Stimulated activated CD4-positive, alpha-beta T cell treated with anti-CD3 and anti-CD28 coated beads, Interleukin-4, amount 100 ng/mL, for 4 hours (primary cell): ENCODE measurements at places on chromosomes 11 and 22.

DNA sequence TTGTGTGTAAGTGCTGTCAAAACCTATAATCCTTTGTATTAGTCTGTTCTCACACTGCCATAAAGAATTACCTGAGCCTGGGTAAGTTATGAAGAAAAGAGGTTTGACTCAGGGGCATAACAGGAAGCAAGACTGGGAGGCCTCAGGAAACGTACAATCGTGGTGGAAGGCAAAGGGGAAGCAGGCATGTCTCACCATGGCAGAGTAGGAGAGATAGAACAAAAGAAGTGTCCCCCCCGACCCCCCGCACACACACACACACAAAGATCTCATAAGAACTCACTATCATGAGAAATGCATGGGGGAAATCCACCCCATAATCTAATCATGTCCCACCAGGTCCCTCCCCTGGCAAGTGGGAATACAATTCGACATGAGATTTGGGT lies 2.3 kb upstream of the USP28 start:
- DNase-seq, result no peak

DNA sequence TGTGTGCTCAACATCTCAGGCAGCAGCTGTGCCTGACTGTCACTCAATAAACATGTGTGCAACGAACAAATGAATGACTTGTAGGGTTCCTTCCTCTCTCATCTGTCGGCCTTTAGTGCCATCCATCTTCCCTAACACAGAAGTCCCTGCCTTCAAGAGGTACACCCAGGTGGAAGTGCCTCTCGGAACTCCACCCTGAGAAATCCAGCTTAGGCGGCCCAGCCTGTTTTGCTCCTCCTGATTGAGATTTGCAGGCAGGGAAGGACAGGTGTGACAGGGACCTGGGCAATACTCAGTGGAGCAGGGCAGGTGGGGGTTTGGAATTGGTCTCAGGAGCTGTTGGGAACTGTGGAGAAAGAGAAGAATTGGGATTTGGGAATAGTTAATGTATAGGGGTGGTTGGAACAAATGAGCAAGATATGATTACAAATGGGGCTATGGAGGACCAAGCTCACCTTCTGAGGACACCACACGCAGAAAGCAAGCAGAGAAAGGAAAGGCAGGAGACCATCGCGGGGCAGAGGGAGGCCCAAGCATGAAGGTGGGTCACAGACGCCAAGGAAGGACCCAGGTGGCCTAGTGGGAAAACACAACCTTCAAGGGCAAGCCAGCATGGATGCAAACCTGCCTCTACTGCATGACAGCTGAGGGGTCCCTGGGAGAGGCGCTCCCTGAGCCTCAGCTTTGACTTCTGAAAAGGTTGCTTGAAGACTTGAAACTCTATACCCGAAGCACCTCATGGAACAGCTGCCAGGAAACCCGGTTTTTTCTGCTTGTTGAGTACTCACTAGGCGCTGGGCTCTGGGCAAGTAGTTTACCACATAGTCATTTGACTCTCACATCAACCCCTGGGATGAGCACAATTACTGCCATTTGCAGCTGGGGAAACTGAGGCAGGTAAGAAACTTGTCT lies 40.9 kb upstream of the ANO1 start:
- no peak for DNase-seq

DNA sequence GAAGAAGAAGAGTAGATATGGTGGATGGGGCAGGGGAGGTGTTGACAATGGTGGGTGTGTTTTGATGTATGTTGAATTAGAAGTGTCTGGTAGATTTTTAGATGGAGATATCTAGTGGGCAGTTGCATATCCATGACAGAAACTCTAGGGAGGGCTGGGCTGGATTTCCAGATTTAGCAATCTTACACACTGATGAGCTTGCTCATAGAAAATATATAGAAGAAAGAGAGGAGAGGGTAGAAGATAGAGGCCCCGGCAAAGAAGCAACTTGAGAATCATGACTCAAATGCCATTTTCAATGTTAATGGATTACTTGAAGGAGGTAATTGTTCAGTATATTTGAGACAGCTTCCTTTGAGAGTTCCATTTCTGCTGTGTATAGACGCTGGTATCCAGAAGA lies 8.2 kb downstream of the REXO2 start:
- DNase-seq, result no peak

DNA sequence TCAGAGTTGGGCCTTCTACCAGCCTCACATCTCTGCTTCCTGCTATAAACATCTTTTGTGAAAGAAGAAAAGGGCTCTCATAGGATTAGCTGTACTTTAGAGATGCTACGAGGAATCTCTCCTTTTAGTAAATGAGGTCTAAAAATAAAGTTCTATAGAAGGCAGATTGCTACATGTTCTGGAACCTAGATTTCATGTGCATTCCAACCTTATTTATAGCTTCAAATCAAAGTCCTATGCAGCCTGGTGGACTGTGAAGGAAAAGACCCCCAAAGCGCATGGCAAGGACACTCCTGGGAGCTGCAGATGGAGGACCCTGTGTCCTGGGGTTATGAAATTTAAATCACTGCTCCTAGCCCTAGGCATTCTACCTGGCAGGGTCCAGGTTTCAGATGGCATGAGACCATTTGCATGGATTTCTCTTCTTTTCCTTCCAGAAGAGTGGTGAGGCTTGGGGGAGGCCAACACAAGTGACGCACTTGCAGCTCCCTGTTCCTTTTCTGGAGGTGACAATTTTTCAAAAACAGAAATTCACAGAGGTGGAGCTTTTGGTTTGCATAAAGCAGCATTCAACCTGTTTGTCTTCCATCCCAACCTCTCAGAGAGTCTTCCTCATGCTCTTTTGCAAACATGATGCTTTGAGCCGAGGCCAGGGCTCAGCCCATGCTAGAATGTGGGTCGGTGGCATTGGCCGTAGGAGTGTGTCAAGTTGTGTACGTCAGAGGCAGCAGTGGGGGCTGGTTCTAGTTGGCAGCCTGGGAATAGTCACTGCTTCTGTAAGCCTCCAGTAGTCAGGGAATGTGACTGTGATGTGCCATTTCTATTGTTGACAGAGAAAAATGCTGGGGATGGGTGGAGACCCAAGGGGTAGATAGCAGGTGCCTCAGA lies 6.3 kb downstream of the CRY2 start:
- no peak for DNase-seq

DNA sequence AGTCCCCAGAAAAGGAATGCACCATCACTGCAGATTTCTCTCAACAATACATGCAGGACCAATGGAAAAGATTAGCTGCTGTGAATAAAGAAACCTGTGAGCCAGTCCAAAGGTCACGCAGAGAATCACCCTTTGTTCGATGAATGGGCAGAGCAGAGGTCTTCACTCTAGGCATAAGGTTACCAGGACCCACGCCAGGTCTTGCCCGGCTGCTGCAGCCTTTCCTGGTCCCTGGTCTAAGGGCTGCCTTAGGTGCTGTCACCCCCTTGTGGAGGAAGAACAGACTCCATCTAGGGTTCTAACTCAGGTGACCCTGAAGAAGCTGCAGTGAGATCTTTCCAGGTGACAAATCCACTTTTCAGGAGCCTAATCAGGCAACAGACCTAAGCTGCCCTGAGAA lies 29.0 kb upstream of the NAP1L4 start:
- DNase-seq, result no peak

DNA sequence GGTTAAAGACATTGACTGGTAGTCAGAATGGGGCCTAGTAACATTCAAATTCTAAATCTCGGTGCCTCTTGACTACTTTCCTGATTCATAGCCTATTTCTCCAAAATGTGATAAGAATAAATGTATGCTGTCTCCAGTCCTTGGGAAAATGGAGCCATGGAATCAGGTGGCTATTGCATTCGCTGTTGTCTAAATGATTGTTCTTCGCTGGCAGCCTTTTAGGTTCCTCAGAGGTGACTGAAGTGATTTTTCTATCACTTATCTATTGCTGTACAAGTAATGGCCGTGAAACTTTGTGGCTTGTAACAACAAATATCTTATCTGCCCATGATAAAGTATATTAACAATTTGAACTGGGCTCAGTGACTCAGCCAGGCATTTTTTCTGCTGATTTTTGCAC lies 15.4 kb downstream of the SRPRA start:
- DNase-seq, result no peak

- DNase-seq, result no peak
Observed at GRCh38 chr11:121929581-121929980, 186.4 kb downstream of the BLID start.

- DNase-seq, result no peak
Observed at GRCh38 chr11:82176365-82176764, 557.3 kb downstream of the FAM181B start.

DNA sequence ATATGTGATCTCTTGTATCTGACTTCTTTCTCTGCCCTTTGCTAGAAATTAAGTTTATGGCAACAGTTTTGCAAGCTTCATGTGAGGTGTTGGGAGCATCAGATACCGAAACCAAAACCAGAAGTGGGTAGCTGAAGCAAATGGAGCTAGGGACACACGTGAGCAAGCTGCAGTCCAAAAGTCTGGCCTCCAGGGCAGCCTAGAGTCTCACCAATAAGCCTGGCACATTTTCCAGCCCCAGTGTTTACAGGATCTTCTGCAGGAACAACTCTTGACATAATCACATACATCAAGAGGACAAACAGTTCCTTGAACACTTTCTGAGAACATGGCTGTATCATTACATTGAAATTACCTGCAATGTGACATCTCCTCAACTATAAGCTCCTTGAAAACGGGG lies 114.1 kb downstream of the LARGE1 start:
- no peak for DNase-seq

DNA sequence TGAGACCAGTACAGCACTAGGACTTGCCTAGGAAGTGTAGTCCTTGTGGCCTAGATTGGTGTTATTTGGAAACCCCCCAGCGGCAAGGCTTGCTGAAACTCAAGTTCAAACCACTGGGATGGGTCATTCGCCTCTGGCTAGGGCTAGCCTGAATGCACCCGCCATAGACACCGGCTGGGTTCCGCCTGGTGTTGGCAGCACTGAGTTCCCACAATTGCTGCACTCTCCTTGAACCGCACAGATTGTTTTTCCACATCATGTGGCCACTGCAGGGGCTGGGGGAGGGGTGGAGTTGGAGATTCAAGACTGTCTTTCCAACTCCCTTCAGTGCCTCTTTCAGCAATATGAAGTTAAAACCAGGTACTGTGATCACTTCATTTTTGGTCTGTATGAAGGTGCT lies 43.1 kb downstream of the CCDC73 start:
- DNase-seq, result no peak

- no peak for DNase-seq
Observed at GRCh38 chr11:88801484-88802123, 264.2 kb downstream of the GRM5 start.

DNA sequence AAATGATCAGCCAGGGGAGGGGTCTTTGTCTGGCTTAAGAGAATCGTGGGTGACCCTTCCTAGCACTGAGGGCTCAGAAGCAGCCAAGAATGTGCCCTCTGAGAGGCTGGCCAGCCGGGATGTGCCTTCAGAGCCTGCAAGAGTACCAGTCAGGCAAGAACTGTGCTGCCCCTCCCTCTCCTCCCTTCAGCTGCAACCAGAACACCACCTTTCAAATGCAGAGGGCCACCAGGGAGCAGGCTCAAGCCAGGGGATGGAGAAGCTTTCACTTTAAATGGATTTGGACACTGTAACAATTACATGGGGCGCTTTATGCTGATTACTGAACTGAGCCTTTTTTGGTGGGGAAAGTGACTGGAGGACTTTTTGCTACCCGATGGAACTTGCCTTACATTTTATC lies 44.9 kb upstream of the TENM4 start:
- no peak for DNase-seq

- no peak for DNase-seq
Observed at GRCh38 chr11:75028724-75029123, 40.0 kb downstream of the NEU3 start.

DNA sequence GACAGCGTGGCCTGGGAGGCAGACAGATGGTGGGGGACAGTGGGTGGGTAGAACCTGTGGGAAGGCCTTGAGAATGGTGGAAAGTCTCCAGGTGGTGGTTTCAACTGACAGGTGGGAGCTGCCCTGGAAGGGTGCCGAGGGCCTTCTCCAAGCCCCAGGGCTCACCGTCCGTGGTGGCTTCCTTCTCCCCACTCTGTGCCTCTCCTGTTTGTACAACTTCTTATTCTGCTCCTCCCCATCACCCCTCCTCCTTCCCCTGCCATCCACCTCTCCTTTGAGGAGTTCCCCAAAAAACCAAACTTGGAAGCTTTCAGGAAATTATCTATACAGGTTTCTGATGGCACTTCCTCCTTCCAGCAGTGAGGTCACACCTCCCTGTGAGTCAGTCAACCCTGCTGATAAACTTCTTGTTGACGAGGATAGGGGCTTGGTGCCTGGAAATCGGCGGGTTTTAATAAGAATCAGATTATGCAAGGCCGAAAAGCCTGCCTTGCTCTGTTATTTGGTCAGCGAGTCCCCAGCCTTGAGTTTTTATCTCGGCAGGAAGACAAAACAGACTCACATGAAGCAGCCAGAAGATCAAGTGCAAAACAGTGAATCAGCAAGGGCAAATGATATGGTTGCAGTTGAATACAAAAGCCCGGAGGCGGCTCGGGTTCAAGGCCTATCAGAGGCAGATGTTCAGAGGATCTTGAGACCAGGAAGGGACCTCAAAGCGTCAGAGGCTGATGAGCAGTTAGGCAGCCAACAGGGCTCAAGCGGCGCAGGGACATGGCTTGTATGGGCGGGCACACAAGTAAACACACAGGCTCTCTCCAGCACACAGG lies 9.5 kb upstream of the ST3GAL4 start:
- DNase-seq, result no peak

DNA sequence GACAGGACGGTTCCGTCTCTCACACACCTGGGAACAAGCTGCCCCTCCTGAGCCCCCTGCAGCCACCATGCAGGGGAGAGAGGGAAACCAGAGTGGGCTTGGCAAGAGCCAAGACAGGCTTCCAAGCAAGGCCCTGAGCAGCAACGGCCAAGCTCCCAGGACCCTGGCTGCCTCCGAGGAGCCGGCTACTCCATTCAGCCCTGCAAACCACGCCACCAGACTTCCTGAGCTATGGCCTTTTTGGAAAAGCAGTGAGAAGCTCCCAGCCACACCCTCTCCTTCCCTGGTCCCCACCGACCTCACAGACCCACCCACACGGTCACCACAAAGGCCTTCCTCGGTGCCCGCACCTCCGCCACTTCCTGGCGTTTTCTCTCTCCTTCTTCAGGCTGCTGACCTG lies 479.0 kb downstream of the BRD1 start:
- DNase-seq, result no peak

DNA sequence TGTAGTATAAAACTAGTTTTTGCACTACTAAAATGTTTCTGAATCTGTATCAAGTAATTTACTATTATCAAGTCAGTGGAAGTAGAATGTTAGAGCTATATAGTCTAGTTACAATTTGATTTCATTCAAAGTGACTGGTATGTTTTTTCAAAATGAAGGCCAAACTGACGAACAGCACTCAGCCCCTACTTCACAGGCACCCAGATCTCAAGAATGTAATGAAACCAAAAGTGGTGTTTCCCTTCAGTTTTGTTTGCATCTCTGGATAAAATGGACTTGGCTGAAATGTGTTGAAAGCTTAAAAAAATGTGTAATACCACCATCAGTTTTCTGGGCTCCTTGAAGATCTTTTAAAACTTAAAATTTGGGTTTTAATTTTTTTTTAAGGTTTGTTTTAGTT lies 46.4 kb downstream of the QSER1 start:
- no peak for DNase-seq

- DNase-seq, result no peak
Observed at GRCh38 chr22:22767876-22768602, 119.6 kb upstream of the IGLL5 start.

GRCh38 chr11:43547889-43548381 lies 132.6 kb upstream of the HSD17B12 start:
- peak; percentile 7 for DNase-seq

- no peak for DNase-seq
Observed at GRCh38 chr22:17703811-17704210, 65.3 kb downstream of the BCL2L13 start.
